ENCODE measurements at places on chromosomes 1 and 21.

GRCh38 chr1:53850082-53850673 lies 12.1 kb upstream of the NDC1 start:
- DNase-seq, result no peak

GRCh38 chr21:40681164-40681859 lies 165.6 kb downstream of the DSCAM start:
- DNase-seq, result no peak

DNA sequence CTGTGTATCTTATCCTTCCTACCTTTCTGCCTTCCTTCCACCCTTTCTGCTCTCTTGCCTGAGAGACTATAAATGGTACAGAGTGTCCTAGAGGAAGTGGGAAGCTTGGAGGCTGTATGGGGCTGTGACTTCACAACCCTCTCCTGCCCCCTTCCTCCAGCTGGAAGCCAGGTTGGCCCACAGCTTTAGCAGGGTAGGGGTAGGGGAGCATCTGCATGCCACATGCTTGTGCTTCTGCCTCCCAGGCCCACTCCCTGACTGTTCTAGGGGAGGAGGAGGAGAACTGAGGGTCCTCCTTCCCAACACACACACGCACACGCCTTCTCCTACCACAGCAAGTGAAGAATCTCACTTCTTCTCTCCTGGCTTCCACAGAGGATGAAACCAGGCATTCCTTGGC lies 3.9 kb upstream of the SLC27A3 start:
- DNase-seq, result no peak

- DNase-seq, result no peak
Measured at GRCh38 chr1:227946624-227947385, 927 bp downstream of the WNT9A start.

DNA sequence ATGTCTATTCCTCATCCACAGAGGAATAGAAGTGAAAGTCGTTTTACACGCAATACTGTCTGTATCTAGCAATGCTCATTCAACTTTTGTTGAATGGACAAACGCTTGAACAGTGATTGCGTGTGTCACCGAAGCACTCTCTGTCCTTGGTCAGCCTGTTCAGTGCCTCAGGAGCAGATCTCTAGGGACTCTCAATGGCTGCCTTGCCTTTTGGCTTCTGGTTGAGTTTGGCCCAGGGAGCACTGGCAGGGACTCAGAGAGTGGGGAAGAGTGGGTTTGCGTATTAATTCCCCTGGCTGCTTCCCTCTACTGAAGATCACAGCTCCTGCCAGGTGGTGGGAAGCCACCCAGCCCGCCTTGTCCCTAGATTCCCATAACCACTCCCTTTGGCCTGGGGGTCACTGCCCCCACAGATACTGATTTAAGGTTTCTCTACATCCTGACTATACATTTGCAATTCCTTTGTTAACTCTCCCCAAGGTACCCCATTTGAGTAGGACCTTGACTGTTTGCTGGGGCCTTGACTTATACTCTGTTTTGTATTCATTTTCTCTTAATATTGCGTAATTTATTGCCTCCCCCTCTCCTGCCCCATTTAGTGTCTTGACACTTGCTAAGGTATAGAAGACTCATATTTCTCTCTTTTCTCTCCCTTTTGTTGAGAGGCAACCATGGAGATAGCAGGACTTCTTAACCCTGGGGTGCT lies 61.7 kb upstream of the USP24 start:
- no peak for DNase-seq

GRCh38 chr21:39313042-39313570 lies 326 bp downstream of the BRWD1 start:
- DNase-seq, result no peak

DNA sequence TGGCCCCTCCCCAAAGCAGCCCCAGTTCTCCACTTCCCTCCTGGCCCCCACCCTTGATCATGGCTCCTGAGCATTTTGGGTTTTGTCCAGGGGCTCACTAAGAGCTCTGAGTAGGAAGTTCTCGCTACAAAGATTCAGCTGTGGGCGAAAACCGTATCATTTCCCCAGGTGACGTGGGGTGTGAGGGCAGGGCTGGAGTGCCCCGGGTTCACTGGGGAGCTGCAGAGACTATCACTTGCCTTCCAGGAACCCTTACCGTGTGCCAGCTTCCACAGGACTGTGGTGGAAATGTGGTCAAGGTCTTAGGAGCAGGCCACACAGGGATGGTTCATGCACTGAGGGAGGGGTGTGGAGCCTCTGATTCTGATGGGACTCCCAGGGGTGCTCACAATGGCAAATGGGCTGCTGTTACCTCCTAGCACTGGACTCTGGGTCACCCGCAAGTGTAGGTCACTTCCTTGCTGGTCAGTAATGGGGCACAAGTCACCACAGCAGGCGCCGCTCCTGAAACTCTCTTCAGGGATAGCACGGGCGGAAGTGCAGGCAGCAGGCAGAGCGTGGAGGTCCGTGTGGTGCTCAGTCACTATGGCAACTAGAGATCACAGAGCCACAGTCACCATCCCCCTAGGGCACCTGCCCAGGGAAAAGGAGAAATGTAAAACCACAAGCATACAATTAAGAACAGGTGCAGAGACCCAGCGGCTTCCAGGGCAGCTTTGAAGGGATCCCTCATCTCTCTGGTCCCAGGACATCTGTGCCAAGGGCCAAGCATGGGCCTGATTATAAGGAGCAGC lies 35.4 kb downstream of the RSPH1 start:
- no peak for DNase-seq

GRCh38 chr1:217244971-217245370 lies 385.9 kb downstream of the GPATCH2 start:
- DNase-seq, result no peak

- DNase-seq, result no peak
Measured at GRCh38 chr1:107073493-107073892, 17.0 kb downstream of the PRMT6 start.

GRCh38 chr21:21226472-21226871 lies 228.3 kb downstream of the NCAM2 start:
- no peak for DNase-seq

GRCh38 chr1:1268284-1268682 lies 5.4 kb downstream of the UBE2J2 start:
- DNase-seq, result no peak

DNA sequence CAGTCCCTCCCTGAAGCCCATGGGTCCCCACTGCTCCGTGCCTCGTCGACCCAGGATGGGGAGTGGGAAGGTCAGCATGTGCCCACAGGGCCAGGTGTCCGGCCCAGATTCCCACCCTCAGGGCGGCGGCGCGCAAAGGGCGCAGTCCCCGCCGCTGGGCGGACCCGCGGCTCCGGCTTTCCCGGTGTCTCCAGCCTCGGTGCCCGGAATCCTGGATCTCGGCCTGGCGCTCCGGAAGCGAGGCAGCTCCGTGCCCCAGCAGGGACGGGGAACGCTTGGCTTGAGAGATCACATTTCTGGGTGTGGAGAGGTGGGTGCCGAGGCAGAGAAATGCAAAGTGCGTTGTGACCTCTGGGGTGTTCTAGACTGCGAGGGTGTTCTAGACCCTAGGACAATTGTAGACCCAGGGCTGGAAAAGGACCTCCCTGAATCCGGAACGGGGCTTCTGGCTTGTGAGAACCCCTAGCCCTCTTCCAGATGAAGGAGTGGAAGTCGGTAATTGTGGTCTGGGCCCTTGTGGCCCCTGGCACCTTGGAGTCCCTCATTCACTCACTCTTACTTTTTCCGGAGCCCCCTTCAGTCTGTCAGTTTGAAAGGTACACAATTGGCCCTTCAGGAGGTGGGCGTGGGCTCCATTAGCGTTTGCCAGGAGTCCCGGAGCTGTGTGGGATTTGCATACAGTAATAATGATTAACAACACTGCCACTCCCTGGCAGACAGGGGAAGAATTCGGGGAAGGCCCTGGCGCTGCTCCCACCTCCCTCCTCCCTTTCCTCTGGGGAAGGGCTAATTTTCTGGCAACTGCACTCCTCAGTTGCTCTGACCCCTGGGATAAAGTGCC lies 1.6 kb upstream of the KCND3 start:
- DNase-seq, result no peak

GRCh38 chr1:64630611-64631010 lies 114.3 kb upstream of the RAVER2 start:
- no peak for DNase-seq

DNA sequence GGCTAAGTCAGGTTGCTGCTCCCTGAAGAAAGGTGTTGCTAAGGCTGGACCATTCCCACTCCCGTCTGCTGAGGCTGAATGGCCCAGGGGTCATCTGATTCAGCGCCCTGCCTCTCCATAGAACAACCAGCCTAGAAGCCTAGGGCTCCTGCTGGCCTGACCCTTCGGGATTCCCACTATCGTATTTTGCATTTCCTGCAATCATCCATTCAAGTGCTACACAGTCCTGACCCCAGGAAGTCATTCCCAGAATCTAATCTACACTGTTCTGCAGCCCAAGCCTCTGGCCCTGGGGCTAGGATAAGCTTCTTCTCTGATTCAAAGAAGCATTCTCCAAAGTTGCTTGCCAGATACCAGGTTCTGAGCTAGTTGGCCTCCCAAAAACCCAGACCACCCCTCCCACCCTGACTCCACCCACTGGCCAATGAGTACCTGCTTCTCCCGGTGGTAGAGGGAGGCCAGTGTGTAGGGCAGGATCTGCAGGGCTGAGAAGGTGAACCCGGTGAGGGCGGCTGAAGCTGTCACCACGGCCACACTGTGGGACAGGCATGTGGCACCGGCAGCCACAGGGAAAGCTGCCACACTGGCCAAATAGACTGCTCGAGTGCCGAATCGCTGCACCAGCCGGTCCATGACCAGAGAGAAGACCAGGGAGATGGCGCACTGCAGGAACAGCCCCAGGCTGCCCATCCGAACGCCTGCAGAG lies 18.7 kb downstream of the SLC45A3 start:
- no peak for DNase-seq

DNA sequence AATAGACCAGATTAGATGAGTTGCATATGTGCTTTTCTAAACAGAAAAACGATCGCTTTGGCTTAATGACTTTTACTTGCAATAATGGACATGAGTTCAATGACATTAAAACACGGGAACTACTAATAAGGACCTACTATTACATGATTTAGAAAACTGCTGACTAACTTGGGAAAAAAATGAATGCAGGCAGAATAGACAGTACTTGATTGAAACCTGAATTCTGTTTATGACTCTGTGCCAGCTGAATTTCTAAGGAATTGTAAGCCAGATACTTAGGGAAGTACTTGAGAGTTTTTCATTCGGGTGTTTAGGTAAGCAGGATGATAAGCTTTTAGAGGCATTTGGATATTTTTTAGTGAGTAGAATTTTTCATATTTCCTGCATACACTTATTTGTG lies 12.0 kb downstream of the ADGRL2 start:
- DNase-seq, result no peak

Data from stimulated activated CD4-positive, alpha-beta T cell treated with anti-CD3 and anti-CD28 coated beads, Interleukin-15, amount 100 ng/mL, for 1 hour (primary cell).